ENCODE measurements at places on chromosomes 13 and 19. TPM values are rescaled to one million over a fixed set of nuclear protein-coding genes. Genes with fewer than 3 reads are reported as not detected.

RFPL4AL1 gene
- polyA plus RNA-seq, result not detected

FEM1A gene
- polyA plus RNA-seq, result 7.5 TPM

GPR12 gene
- polyA plus RNA-seq, result 0.15 TPM

ZIM2 gene
- 9.7 TPM for polyA plus RNA-seq

UFM1 gene
- polyA plus RNA-seq, result 21.4 TPM

FAM216B gene
- polyA plus RNA-seq, result 1.3 TPM

HS6ST3 gene
- polyA plus RNA-seq, result 0.87 TPM

HSD17B14 gene
- polyA plus RNA-seq, result 8.8 TPM

KANK3 gene
- polyA plus RNA-seq, result 4.1 TPM

CYP2S1 gene
- 1.6 TPM for polyA plus RNA-seq

CNFN gene
- 2.2 TPM for polyA plus RNA-seq

HSPB6 gene
- polyA plus RNA-seq, result 146 TPM

SPART gene
- 66.2 TPM for polyA plus RNA-seq

CPB2 gene
- not detected for polyA plus RNA-seq

NKPD1 gene
- polyA plus RNA-seq, result 1.0 TPM

ZNF560 gene
- polyA plus RNA-seq, result 8.0 TPM

IQCN gene
- polyA plus RNA-seq, result 88.1 TPM

C5AR1 gene
- 3.5 TPM for polyA plus RNA-seq
